ENCODE measurements at places on chromosomes 1 and 21. TPM values are rescaled to one million over a fixed set of nuclear protein-coding genes. Genes with fewer than 3 reads are reported as not detected.

- no peak for DNase-seq
Measured at GRCh38 chr1:22708777-22709176, 1.9 kb upstream of the EPHB2 start.

DNA sequence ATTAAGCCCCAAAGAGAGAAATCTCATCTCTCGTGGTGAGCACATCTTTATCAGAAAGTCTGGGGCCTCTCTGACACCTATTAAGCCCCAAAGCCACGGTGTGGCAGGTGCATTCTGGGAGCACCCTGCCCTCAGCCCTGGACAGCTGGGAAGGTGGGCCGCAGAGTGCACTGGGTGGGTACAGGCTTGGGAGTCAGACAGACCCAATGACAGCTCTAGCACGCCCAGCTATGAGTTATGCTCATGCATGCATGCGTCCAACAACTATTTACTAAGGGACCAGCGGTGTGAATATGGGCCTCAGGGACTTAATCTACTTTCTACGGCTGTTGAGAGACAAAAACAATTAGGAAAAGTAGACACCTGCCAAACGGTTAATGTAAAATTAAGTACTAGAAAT, 46.6 kb downstream of the SLC66A1 start:
- DNase-seq = no peak

DNA sequence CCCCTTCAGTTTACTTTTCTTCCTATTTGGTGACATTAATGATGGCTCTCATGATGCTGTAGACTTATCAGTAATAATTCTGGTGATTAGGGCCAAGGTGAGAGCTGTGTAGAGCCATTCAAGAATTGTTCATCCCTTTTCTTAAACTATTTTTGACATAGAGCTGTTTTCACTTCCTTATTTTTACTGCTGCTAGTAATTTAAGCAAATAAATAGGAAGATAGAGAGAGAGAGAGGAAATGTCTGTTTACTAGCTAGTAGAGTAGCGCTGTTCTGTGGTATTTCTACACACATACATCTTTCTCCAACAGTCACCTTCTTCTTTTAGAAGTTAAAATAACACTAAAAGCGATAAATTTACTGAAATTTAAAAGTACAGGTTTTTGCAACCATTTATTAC, 678.0 kb upstream of the ZP4 start:
- no peak for DNase-seq

The RPTN gene
- total RNA-seq = not detected

The EPHA2 gene
- total RNA-seq = 44.8 TPM

The PRPF38B gene
- 39.3 TPM for total RNA-seq

The FAM151A gene
- total RNA-seq = not detected
